ENCODE measurements at places on chromosomes 6 and 20. TPM values are rescaled to one million over a fixed set of nuclear protein-coding genes. Genes with fewer than 3 reads are reported as not detected.

GRCh38 chr6:35178012-35178411, 35.7 kb upstream of the SCUBE3 start:
- no peak for DNase-seq

Gene EBF4
- 1.0 TPM for total RNA-seq

Gene FHL5
- total RNA-seq = not detected

Gene FNDC11
- total RNA-seq = 2.4 TPM

GRCh38 chr6:170255426-170256125, 35.3 kb downstream of the DLL1 start:
- DNase-seq = peak; percentile 8

DNA sequence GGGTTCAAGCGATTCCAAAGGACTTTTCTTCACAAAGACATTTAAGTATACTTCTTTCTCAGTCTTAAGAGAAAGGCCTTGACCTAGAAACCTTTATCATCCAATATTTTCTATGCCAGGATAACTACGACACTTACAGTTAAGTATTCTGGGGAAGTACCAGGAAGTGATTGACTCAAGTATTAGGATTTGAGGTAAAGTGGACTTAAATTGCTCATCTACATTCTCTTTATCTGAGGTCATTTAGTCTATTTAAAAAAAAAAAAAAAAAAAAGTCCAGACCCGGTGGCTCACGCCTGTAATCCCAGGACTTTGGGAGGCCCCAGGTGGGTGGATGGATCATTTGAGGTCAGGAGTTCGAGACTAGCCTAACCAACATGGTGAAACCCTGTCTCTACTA, 114.7 kb downstream of the ZFAND3 start:
- no peak for DNase-seq

- DNase-seq = peak; percentile 10
Measured at GRCh38 chr6:23316131-23316530, 746.8 kb downstream of the HDGFL1 start.

Gene ZNF334
- 0.34 TPM for total RNA-seq

GRCh38 chr20:61723529-61724257, 342.0 kb downstream of the TAF4 start:
- no peak for DNase-seq

Gene CFAP61
- not detected for total RNA-seq

Gene CBLN4
- not detected for total RNA-seq

Gene MMP24OS
- total RNA-seq = 7.3 TPM

Measured in dermis blood vessel endothelial cell (primary cell).